ENCODE measurements at places on chromosomes 11 and 22. TPM values are rescaled to one million over a fixed set of nuclear protein-coding genes. Genes with fewer than 3 reads are reported as not detected.

DNA sequence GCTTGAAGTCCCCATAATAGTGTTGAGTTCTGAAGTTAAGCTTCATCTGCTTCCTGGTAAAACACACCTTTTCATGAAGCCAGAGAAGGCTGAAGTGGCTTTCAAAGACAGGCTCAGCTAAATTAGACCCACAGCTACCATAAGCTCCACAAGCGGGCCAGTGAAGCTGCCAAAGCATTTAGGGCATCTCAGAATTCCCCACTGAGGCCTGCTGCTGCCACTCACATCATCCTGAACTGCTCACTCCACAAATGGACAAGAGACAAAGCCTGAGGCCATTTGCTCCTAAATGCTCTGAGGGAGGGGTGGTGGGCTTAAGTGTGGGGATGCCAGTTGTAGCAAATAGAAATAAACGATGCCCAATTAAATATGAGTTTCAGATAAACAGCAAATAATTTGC lies 14.6 kb downstream of the CCDC83 start:
- DNase-seq: no peak

Gene KCNE3
- 10.6 TPM for total RNA-seq

GRCh38 chr11:27596802-27597201 lies 90.2 kb upstream of the LIN7C start:
- no peak for DNase-seq

Gene BBOX1
- not detected for total RNA-seq

DNA sequence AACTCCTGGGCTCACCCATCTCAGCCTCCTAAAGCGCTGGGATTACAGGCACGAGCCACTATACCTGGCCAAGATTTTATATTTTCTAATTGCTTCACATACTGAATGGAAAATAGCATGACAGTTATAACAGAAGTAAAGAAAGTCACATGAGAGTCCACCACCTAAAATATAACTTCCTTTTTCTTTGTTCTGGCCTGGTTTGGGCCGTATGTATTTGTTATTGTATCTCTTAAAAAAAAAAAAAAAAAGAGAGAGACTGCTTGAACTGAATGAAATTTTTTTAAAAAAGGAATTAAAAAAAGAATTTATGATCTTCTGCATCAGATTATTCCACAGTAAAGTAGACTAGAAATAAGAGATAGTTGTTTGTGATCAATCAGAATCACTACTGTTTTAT lies 86.0 kb upstream of the GRIK4 start:
- no peak for DNase-seq

DNA sequence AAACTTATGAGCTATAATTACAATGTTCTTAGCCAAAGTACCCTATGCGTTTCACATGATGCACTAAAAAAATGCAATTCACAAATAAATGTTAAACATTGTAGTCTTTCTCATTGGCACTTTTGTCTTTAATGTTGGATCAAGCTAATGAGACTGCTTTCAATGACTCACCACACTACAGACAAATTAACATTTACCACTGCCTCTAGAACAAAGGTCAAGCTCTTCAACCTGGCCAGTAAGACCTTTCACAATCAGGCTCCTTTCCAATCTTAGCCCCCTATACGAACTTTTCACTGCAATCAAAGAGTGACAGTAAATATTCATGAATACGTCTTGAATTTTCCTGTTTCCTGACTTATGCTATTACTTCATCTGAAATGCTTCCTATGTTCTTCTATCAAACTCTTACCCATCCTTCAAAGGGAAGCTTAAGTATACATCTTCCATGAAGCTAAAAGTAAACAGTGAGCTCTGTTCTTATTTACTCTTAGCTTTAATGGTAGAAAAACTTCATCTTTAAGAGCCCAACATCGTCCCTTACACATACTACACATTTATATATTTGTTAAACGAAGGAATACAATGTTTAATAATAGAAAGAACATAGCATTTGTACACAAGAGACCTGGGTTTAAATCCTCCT lies 326.6 kb upstream of the PITPNB start:
- no peak for DNase-seq

Data from GM23338 (cell line).